Fibroblast of mammary gland (primary cell): ENCODE measurements at places on chromosomes 11 and 22.

- no peak for DNase-seq
Measured at GRCh38 chr11:102924851-102925380, 30.6 kb downstream of the MMP13 start.

GRCh38 chr11:93279851-93280347 lies 50.6 kb upstream of the DEUP1 start:
- DNase-seq = no peak

DNA sequence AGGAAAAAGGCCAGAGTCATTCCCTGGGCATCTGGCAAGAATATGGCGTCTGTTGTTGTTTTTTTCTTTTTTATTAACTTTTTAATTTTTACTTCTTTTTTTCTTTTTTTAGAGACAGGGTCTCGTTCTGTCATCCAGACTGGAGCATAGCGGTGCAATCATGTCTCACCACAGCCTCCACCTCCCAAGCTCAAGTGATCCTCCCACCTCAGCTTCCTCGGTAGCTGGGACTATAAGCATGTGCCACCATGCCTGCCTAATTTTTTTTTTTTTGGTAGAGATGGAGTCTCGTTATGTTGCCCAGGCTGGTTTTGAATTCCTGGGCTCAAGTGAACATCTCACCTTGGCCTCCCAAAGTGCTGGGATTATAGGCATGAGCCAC lies 54.0 kb upstream of the PRDM11 start:
- no peak for DNase-seq

DNA sequence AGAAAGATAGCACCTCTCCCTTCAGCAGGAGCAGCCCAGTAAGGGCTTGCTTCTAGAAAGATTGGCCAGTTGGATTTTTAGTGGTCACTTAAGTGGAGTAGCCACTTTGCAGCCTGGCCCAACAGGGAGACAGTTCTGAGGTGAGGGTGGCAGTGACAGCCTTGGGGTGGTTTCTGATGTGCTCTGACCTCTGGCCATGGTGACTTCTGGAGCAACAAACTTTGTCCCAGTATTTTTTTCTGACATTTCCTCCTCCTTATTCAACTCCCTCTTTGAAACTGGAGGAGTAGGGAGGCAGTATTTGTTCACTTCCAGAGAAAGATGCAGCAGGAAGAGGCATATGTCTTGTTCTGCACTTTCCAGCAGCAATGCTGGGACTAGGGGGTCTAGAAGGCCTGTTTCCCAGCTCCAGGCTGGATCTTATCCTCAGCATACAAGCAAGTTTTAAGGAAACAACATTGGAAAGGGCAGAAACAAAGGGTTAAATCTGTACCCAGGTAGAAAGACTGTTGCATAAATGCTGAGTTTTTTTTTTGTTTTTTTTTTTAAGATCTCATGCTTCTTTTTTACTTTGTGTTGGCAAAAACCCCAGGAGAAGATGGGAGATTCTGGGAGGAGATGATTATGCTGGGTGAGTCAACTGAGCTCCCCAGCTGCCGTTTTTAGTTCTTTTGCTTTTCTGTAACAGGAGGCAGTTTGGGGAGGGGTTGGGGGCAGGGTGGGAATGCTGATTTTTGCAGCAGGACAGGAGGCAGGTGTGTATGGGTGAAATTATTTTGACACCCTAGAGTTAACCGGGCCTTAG lies 37.2 kb downstream of the RCOR2 start:
- DNase-seq = peak; percentile 79

- DNase-seq = no peak
Measured at GRCh38 chr22:49040111-49040510, 787.6 kb downstream of the BRD1 start.

DNA sequence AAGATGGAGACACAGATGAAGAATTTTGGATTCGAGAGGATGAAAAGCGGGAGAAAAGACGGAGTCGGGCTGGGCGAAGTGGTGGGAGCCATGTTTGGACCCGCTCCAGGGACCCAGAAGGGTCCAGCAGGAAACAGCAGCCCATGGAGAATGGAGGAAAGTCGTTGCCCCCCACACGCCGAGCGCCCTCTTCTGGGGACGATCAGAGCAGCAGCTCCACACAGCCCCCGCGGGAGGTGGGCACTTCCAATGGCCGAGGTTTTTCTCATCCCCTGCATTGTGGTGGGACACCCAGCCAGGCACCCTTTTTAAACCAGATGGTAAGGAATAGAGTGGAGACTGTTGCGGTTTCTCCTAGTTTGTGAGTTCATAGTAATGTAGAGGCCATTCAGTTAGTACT lies 22.8 kb upstream of the SLC25A18 start:
- no peak for DNase-seq

GRCh38 chr11:74311352-74311926 lies at the start of gene P4HA3:
P4HA3 (minus strand) TSS chr11:74311640; CDS start chr11:74311611, 29 bp downstream.
- peak; percentile 44 for DNase-seq

GRCh38 chr11:60130496-60130895 lies 42.0 kb downstream of the MS4A2 start:
- DNase-seq = peak; percentile 1

GRCh38 chr11:129252621-129253020 lies 60.5 kb upstream of the ARHGAP32 start:
- DNase-seq = no peak

GRCh38 chr11:43282607-43283440 lies 29.0 kb upstream of the API5 start:
- DNase-seq = peak; percentile 33

DNA sequence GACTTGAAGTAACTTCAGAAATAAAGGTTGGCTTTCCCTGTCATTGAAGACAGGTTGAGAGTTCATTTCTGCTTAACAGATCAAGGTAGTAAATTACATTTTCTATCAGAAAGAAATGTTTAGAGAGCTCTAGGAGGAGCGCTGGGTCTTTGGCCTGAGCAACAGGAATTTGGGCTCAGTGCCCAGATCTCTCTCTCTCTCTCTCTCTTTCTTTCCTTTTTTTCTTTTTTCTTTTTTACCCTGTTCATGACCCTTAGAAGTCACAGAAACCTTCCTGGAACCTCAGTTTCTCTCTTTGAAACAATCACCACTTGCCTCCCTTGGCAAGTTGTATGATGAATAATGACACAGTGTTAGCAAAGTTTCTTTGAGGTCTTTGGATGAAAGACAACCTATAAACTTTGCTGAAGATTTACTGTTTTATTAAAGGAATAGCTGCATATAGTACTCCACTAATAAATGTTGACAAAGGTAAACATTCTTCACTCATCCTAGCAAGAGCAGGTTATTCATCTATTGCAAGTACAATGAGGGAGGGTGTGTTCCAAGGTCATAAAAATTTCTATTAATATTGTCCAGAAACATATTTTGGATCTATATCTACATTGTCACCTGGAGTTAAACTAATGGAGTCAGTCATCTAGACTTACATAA lies 35.5 kb upstream of the RASSF10 start:
- no peak for DNase-seq

- no peak for DNase-seq
Measured at GRCh38 chr11:70135625-70136059, 57.5 kb downstream of the ANO1 start.

GRCh38 chr11:104366321-104366734 lies 202.4 kb upstream of the PDGFD start:
- DNase-seq = no peak

DNA sequence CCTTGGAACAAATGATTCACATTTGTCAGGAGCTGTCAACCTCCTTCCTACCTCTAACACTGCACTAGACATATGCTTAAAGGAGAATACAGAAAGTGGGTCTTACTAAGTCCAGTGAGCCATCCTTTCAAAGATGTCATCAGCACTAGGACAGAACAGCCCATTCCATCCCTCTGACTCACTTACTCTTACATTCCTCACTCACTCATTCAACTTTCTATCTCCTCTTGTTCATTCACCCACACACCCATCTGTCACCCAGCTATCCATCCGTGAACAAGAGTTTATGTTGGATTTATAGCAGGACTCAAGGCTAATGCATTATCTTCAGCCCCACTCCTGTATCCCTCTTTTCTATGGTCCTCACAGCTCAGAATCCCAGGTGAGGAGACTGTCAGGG lies 9.1 kb downstream of the INSC start:
- peak; percentile 96 for DNase-seq

DNA sequence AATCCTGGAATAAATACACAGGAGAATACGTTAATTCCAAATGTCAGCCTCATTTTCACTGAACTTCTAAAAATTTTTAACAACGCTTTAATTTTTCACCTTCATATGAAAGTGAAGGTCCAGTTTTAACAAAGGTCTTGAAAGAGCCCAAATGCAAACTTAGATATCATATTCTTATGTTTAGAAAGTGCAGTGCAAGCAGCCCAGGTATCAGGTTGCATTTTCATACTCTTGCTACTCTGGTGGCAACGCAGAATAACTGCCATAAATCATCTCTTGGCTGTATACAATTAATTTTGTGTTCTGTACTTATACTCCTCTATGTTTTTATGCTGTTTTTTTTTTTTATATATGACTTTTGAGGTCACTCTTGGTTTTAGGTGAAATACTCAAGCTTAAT lies 496.7 kb upstream of the ARHGAP42 start:
- no peak for DNase-seq

DNA sequence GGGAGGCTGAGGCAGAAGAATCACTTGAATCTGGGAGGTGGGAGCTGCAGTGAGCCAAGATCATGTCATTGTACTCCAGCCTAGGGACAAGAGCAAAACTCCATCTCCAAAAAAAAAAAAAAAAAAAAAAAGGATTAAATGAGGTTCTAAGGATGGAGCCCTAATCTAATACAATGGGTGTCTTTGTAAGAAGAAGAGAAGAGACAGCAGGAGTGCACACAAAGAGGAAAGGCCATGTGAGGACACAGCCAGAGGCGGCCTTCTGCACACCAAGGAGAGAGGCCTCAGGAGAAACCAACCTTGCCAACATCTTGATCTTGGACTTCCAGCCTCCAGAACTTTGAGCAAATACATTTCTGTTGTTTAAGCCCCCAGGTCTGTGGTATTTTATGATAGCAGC lies 66.6 kb upstream of the CECR2 start:
- no peak for DNase-seq

DNA sequence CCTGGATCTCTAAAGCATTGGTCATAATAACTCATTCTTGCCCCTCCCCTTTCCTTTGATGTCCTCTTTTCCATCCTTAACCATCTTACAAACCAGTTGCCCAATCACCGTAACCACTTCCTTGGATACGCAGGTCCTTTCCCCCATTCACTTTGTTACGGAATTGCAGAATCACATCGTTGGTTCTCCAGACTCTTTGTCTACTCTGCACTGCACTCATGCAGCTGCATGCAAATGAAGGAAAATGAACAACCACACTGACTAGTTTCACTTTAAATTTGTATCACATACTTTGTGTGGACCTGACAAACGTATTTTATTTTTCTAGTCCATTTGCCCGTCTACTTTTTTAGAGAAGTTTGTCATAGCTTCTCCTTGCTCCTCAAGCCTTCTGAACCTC lies 69.9 kb downstream of the SLC5A12 start:
- DNase-seq = no peak

DNA sequence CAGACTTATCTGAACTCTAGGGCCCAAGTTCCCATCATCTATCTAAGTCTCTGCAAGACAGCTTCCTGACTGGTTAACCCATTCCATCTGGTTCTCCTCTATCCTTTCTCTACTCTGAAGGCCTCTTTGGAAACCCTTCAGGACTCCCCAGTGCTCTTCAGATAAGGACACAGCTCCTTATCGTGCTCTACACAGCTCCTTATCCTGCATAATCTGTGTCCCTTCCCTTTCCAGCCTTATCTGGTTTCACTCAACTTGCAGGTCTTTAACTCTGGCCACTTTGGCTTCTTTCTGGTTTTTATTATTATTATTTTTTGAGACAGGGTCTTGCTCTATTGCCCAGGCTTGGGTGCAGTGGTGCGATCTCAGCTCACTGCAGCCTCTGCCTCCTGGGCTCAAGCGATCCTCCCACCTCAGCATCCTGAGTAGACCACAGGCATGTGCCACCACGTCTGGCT lies 10.6 kb downstream of the ENDOD1 start:
- DNase-seq = no peak

DNA sequence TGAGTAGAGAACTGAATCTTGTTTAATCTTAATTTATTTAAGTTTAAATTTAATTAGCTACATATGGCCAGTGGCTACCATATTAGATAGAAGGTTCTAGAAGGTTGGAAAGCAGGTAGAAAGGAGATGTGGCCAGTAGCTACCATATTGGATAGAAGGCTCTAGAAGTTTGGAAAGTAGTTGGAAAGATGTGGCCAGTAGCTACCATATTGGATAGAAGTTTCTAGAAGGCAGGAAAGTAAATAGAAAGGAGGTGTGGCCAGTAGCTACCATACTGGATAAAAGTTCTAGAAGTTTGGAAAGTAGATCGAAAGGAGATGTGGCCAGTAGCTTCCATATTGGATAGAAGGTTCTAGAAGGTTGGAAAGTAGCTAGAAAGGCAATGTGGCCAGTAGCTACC lies 2.2 kb downstream of the CRYBA4 start:
- no peak for DNase-seq

- no peak for DNase-seq
Measured at GRCh38 chr11:72497731-72498130, 63.4 kb upstream of the CLPB start.

DNA sequence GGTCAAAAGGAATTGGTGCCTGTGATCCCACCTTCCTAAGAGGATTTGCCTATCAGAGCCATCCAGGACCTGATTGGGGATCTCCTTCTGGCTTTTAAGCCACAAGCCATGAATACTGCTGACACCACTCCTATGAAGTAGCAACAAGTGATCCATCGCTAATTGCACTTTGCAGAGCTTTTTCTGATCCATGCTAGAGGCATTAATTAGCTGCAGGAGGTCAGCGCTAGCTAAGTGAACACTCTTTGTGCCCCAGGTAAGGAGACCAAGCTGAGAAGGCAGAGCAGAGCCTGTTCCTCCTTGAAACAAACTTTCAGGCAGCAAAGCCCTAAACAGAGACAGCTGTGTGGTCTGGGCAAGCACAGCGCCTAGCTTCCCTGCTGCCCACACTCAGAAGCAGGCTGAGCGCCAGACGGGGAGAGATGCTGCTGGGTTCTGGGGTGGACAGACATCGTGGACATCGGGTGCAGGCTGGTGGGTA lies 122.2 kb downstream of the ABTB2 start:
- DNase-seq = no peak

GRCh38 chr11:834371-835316 lies 1.9 kb downstream of the CD151 start:
- DNase-seq = peak; percentile 62

GRCh38 chr11:6627762-6628241 lies 8.6 kb upstream of the TPP1 start:
- no peak for DNase-seq

DNA sequence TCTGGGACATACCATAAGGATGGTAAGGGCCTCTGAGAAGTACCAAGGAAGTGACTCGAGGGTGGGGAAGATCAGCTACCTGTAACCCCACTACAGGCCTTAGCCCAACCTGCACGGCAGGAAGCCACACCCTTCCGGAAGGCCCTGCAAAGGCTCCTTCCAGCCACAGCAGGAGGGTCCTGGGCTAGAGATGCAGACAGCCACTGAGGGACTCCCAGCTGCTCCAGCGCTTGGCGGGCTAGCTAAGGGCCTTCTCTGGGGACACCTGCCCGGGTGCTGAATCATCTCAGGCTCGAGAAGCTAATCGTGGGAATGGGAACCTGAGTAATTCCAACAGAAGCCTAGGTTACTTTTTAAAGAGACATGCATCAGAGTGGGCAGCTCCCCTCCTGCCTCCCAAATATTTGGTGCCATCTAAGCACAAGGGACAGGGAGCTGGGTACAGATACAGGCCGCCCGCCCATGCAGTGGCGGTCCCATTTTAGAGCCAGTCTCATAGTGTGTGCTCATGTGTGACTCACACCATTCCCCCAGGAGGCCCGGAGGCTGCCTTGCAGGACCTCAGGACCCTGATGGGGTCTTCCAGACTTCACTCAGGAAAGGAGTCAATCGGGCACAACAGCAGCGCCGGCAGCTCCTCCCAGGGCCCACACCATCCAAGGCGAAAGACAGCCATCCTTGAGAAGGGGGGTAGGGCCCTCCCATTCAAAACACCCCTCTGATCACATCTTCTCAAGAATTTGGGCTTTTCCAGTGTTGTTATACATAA lies 8.0 kb downstream of the MYH9 start:
- peak; percentile 27 for DNase-seq
